ENCODE measurements at places on chromosomes 2 and 18. TPM values are rescaled to one million over a fixed set of nuclear protein-coding genes. Genes with fewer than 3 reads are reported as not detected.

Gene DRC1
- total RNA-seq = not detected

Gene SPDYA
- total RNA-seq = 0.15 TPM

Gene B3GNT7
- 8.1 TPM for total RNA-seq

Gene EHBP1
- 21.8 TPM for total RNA-seq

Gene PDE11A
- 4.4 TPM for total RNA-seq

Gene LYG1
- 0.77 TPM for total RNA-seq

Gene KCNS3
- 4.9 TPM for total RNA-seq

Gene ZNF142
- 21.4 TPM for total RNA-seq

Gene STON1
- 6.7 TPM for total RNA-seq

Gene RDH14
- total RNA-seq = 50.3 TPM

Gene ALKAL2
- 1.3 TPM for total RNA-seq

Gene MAL
- total RNA-seq = 3.9 TPM

Gene ADRA2B
- 5.0 TPM for total RNA-seq

Gene SERPINB12
- not detected for total RNA-seq

Gene XDH
- not detected for total RNA-seq

Gene SLC35F5
- total RNA-seq = 56.2 TPM

Gene CACNB4
- 0.32 TPM for total RNA-seq

Gene IL36G
- not detected for total RNA-seq

Gene TRABD2A
- 0.62 TPM for total RNA-seq
